ENCODE measurements at places on chromosomes 7 and 10.

- H3K27me3 ChIP-seq, result no peaks in the 10 kb centered on the region
- no peak overlapping the region for H3K27ac ChIP-seq
- H3K4me3 ChIP-seq, result no peak overlapping the region
- 0 out of 3 replicates have a peak, but pooled peaks cover 5% of the 10 kb centered on the region for H3K36me3 ChIP-seq
- peaks cover 3% of the 10 kb centered on the region for H3K4me1 ChIP-seq
- no peak for DNase-seq
Observed at GRCh38 chr10:110876000-110876399, 4.3 kb downstream of the PDCD4 start.

GRCh38 chr7:14147532-14147931, 158.1 kb upstream of the ETV1 start:
- H3K27me3 ChIP-seq, result no peaks in the 10 kb centered on the region
- H3K27ac ChIP-seq, result no peak overlapping the region
- no peak for DNase-seq
- H3K4me3 ChIP-seq, result no peak overlapping the region
- no peaks in the 10 kb centered on the region for H3K36me3 ChIP-seq

- peak overlapping the region; percentile 76 for H3K27ac ChIP-seq
- H3K4me3 ChIP-seq, result peak overlapping the region; percentile 83
- H3K4me1 ChIP-seq, result peaks cover 13% of the 10 kb centered on the region
- no peaks in the 10 kb centered on the region for H3K27me3 ChIP-seq
Observed at GRCh38 chr10:70232155-70232858, 922 bp downstream of the PPA1 start.

DNA sequence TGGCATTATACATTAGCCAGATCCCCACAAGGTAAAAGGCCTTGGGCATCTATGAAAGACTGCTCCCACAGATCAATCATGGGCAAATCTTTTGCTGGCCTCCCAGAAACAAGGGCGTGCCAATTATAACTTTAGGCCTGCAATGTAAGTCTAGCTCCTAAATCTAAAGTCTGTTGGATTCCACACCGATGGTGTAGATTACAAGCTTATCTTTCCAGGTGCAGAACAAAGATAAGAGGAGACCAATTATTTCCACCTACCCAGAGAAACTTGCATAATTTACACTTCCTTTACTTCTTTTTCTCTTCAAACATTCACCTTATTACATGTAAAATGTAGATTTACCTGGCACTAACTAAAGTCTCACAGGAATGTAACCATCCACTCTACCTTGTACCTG, 713.1 kb downstream of the SUGCT start:
- H3K4me1 ChIP-seq, result no peaks in the 10 kb centered on the region
- DNase-seq, result no peak
- H3K36me3 ChIP-seq, result no peaks in the 10 kb centered on the region
- no peak overlapping the region for H3K4me3 ChIP-seq
- no peaks in the 10 kb centered on the region for H3K27me3 ChIP-seq
- H3K27ac ChIP-seq, result no peak overlapping the region

DNA sequence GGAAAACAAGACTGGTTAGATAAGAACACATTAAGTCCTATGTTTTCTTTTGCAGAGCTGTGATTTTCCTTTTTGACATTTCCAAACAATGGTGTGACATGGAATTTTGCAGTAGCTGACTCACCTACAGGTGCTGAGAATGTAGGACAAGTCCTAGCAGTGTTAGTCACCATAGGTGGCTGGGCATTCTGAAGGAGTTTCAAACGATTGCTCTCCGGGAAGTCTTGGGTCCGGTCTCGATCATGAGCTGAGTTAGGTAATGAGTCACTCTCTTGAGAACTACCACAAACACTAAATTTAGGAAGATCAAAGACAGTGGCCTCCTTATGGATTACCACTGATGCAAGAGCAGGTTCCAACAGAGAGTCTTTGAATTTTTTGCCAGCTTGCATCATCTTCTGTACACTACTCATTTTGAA, 3.6 kb downstream of the FIGNL1 start:
- no peak for DNase-seq
- H3K36me3 ChIP-seq, result peaks cover 49% of the 10 kb centered on the region
- H3K27ac ChIP-seq, result no peak overlapping the region
- peaks cover 3% of the 10 kb centered on the region for H3K4me1 ChIP-seq

- H3K4me3 ChIP-seq, result no peak overlapping the region
- no peak for DNase-seq
- no peaks in the 10 kb centered on the region for H3K36me3 ChIP-seq
- no peaks in the 10 kb centered on the region for H3K4me1 ChIP-seq
- H3K27me3 ChIP-seq, result no peaks in the 10 kb centered on the region
- H3K27ac ChIP-seq, result no peak overlapping the region
Observed at GRCh38 chr7:33195264-33195663, 65.9 kb downstream of the BBS9 start.

DNA sequence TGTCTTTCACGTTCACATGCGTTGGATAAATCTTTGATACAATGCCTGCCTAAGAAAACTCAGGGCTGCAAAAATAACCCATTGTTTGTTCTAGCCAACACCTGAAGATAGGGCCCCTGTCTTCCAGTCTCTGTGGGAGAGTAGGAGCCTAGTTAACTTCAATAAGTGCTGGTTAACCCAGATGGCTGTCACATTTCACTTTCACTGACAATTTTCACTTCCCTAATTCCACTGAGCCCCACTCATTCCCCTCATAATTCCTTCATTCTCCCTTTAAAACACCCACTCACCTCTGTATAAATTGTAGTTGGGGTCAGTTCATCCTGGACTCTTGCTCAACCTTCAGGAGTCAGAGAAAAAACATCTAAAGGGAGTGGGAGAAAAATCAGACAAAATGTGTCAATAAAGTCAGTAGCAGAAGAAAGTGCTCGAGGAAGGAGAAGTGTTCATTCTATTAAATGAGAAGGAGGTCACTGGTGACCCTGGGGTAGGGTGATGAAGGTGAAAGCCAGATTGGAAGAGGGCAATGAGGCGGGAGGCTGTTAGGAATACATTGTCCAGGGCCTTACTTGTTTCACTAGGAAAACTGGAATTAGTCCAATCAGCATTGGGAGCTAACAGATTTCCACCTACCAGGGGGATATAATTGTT, 51.2 kb upstream of the ABI1 start:
- H3K4me1 ChIP-seq, result no peaks in the 10 kb centered on the region
- no peaks in the 10 kb centered on the region for H3K36me3 ChIP-seq

DNA sequence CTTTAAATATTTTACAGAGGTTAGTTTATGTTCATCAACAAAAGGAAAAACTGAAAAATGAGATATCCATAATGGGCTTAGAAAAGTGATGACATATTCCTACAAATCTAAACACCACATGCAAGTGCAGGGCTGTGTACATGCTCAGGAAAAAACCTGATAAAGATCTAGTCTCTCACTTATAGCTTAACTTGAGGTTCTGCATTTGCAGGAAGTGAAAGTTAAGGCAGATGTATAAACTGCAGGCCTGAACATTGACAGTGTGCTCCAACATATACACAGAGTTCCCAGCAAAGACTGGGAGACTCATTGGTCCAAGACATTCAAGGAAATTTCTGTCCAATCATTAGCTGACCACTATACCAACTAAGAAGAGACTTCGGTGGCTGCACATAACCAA, 63.8 kb upstream of the RET start:
- H3K4me3 ChIP-seq, result no peak overlapping the region
- DNase-seq, result no peak
- no peak overlapping the region for H3K27ac ChIP-seq
- no peaks in the 10 kb centered on the region for H3K27me3 ChIP-seq

DNA sequence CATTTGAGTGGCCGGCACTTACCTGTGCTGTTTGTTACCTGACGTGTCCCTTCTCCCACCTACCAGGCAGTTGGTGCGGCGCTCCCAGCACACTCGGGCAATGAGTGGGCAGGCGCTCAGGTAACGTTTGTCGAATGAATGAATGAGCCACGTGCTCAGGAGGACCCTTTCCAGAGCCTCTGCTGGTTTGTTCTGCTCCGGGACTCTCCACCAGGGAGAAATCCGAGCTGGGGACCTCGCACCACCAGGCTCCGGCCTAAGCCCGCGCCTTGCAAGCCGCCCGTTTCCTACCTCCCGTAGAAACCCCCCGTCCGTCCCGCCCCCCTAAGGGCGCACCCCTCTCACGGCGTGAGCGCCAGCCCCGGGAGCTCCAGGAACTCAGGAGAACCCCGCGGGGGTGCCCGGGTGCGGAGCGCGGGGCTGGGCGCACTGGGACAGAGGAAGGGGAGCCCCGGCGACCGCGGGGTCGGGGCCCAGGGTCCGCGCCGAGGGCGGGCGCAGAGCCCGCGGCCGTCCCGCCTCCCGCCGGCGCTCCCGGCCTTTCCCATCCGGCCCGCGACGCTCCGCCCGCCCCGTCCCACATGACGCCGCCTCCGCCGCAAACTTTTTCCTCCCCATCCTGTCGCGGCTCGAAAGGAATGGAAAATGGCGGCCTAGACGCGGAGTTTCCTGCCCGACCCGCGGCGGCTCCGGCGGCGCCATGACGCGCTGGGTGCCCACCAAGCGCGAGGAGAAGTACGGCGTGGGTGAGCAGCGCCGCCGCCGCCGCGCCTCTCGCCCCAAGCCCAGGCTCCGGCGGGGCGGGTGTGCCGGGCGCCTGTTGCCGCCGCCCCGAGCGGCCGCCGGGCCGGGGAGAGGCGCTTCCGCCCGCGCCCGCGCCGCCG, at the start of gene DOCK1:
TSS of gene DOCK1 (plus strand) at position 611 of the 884 bp plus-strand sequence. CDS start at position 701, 90 bp downstream.
- H3K4me3 ChIP-seq, result no peak within 1 kb of the TSS
- no peak for DNase-seq
- no peak within 1 kb of the TSS for H3K27ac ChIP-seq

GRCh38 chr7:123763191-123763661, 14.4 kb upstream of the WASL start:
- H3K4me1 ChIP-seq, result no peaks in the 10 kb centered on the region
- H3K36me3 ChIP-seq, result no peaks in the 10 kb centered on the region
- DNase-seq, result no peak
- no peaks in the 10 kb centered on the region for H3K27me3 ChIP-seq
- H3K27ac ChIP-seq, result no peak overlapping the region

- no peak overlapping the region for H3K4me3 ChIP-seq
- H3K36me3 ChIP-seq, result no peaks in the 10 kb centered on the region
- H3K4me1 ChIP-seq, result no peaks in the 10 kb centered on the region
- H3K27me3 ChIP-seq, result no peaks in the 10 kb centered on the region
- H3K27ac ChIP-seq, result no peak overlapping the region
- DNase-seq, result no peak
Observed at GRCh38 chr10:33712825-33713224, 378.4 kb upstream of the NRP1 start.

GRCh38 chr10:84805149-84805548, 476.8 kb downstream of the CCSER2 start:
- no peak overlapping the region for H3K4me3 ChIP-seq
- no peaks in the 10 kb centered on the region for H3K4me1 ChIP-seq
- no peaks in the 10 kb centered on the region for H3K27me3 ChIP-seq
- H3K36me3 ChIP-seq, result no peaks in the 10 kb centered on the region
- DNase-seq, result no peak
- no peak overlapping the region for H3K27ac ChIP-seq

DNA sequence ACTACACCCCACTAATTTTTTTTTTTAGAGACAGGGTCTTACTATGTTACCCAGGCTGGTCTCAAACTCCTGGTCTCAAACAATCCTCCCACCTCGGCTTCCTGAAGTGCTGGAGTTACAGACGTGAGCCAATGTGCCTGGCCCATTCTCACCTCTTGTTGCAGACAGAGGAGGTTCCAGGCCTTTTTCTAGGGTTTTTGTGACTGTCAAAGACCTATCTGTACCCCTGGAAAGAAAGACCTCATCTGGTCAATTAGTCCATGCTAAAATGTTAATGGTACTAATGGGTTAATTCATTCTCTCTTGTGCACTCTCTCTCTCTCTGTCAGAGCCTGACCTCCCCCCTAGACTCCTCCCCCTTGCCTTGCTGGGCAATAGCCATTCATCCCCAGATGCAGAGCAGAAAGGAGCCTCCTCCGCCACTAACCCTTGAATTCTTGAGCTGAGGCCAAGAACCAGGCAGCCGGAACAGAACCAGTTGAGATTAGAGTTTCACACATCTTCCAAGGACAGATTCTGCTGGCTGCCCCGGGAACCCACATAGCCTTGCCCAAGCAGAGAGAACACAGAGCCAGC, 209.7 kb downstream of the SKIDA1 start:
- H3K36me3 ChIP-seq, result no peaks in the 10 kb centered on the region
- H3K27me3 ChIP-seq, result no peaks in the 10 kb centered on the region
- DNase-seq, result peak; percentile 59

- H3K4me3 ChIP-seq, result no peak overlapping the region
- DNase-seq, result no peak
- H3K4me1 ChIP-seq, result no peaks in the 10 kb centered on the region
- no peak overlapping the region for H3K27ac ChIP-seq
- H3K27me3 ChIP-seq, result no peaks in the 10 kb centered on the region
Observed at GRCh38 chr10:52637592-52637991, 135.0 kb downstream of the MBL2 start.

- no peak overlapping the region for H3K27ac ChIP-seq
- H3K27me3 ChIP-seq, result 0 out of 2 replicates have a peak, but pooled peaks cover 8% of the 10 kb centered on the region
- H3K4me3 ChIP-seq, result no peak overlapping the region
- H3K36me3 ChIP-seq, result no peaks in the 10 kb centered on the region
Observed at GRCh38 chr10:28991333-28992270, 297.3 kb upstream of the LYZL1 start.

DNA sequence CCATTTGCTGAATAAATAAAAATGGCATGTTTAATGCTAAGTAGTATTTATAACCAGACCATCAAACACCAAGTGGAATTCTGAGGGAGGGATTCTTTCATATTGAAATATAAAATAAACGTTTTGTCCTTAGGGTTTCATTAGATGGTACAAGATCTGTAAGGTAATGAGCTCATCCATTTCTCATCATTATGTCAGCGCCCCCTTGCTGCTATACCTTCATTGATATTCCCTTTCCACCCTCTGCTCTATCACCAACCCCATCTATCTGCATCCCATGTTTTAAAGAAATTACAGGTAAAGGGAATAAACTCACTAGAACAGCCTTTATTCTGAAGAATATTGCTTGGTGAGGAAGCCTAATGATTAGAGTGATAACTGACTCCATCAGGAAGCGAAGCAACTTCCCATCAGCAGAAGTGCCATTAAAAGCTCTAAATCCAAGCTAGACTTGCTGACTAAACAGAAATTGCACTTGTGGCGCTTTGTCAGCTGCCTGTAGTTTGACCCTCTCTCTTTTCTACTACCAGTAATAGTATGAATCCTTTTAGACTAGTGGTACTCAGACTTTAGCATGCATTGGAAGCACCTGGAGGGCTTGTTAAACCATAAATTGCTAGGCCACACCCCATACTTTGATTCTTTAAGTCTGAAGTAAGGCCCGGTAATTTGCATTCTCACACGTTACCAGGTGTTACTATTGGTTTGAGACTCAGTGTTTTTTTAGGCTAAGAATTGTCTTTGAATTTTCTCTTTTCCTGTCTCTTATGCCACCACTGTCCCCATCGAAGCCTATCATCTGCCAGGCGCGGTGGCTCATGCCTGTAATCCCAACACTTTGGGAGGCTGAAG, 27.5 kb downstream of the ADD3 start:
- no peak overlapping the region for H3K27ac ChIP-seq
- no peak for DNase-seq
- no peaks in the 10 kb centered on the region for H3K4me1 ChIP-seq
- no peaks in the 10 kb centered on the region for H3K36me3 ChIP-seq
- no peak overlapping the region for H3K4me3 ChIP-seq

DNA sequence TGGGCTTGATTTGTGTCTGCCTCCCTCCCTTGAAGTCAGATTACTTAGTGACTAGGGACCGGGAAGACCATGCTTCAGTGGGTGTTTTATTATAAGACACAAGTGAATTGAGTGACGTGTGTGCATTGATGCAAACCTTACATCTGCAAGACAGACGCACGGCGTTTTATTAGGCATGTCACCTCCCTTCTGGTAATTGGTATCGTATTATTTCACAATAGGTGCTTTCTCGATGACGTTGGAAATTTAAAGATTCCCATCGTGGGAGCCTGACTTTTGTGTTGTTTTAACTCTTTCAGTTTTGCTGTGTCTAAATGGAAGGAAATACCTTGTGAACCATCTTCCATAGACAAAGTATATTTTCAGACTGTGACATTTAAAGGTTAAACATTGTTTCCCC, 132.6 kb downstream of the INSYN2A start:
- no peak overlapping the region for H3K27ac ChIP-seq
- H3K36me3 ChIP-seq, result no peaks in the 10 kb centered on the region
- no peaks in the 10 kb centered on the region for H3K4me1 ChIP-seq
- DNase-seq, result no peak
- H3K4me3 ChIP-seq, result no peak overlapping the region

All from K562 (cell line).